Activated T-helper 1 cell treated with anti-CD3 and anti-CD28 coated beads, Interleukin-12 subunit alpha, Interleukin-12 subunit beta, Interleukin-2, Interleukin-4 antibody, amounts not matched to agents 30 ng/mL and 10 ng/mL and 1 ng/mL, durations not matched to agents 14 hours and 24 hours and 36 hours (primary cell): ENCODE measurements at places on chromosomes 7 and 10.

- H3K4me3 ChIP-seq: no peak overlapping the region
- DNase-seq: no peak
- no peak overlapping the region for H3K27ac ChIP-seq
- H3K4me1 ChIP-seq: peaks cover 9% of the 10 kb centered on the region
- peaks cover 5% of the 10 kb centered on the region for H3K27me3 ChIP-seq
These were observed 523.5 kb downstream of the PARD3 start for GRCh38 chr10:34291466-34292193.

- H3K4me1 ChIP-seq: no peaks in the 10 kb centered on the region
- no peak overlapping the region for H3K4me3 ChIP-seq
- H3K36me3 ChIP-seq: no peaks in the 10 kb centered on the region
These were observed 274.4 kb downstream of the NEBL start for GRCh38 chr10:20622531-20623211.

DNA sequence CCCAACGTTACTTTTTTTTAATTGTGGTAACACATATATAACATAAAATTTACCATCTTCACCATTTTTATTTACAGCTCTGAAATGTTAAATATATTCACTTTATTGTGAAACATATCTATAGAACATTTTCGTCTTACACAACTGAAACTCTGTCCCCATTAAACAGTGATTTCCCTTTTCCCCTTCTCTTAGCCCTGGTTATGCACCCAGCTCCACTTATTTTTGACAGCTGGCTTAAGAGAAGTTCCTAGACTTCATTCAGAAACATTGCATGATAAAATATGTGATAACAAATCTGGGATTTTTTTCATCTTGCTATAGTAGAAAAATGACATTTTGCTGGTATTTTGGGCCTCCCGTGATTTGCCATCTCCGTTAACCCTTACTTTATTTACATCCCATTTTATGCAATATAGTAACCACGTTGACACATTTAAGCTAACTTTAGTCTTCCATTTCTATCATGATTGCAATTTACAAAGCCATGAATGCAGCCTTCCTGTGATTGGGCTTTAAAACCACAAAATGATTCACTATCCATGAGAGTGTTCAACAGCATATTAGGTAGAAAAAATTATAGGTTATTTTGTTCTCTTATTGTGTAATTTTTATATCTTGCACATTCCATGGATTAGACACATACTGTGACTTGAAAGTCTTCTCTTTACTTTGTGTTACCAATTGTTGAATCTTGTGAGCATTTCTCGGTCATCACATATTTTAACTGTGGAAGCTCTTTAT, 139.6 kb downstream of the SND1 start:
- no peak overlapping the region for H3K27ac ChIP-seq
- no peaks in the 10 kb centered on the region for H3K27me3 ChIP-seq
- no peak overlapping the region for H3K4me3 ChIP-seq

DNA sequence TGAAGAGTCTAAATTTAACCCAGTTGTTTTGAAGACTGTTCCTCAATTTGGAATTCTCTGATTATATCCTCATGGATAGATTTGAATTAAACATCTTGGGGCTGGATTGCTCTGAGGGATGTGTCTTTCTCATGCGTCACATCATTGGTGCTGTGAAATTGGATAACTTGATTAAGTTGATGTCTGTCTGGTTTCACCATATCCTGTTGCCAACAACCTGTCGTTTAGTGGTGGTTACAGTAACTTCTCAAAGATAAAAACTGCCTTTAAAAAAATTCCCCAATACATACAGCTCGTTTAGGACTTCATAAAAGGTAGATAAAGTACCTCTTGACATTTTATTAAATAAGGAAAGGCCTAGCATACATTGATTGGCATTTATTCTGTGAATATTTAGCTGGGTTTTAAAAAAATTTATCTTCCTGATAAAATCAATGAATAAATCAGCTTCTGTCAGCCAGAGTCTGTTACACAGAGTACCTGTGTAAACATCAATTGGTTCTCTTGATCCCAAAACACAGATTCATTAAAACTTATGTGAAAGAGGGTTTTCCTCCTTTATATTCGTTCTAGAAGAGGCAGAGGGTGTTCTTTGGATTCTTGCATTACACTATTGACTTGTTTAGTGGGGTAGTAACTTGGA, 10.5 kb downstream of the CRCP start:
- DNase-seq: no peak
- H3K27me3 ChIP-seq: no peaks in the 10 kb centered on the region
- no peak overlapping the region for H3K27ac ChIP-seq

DNA sequence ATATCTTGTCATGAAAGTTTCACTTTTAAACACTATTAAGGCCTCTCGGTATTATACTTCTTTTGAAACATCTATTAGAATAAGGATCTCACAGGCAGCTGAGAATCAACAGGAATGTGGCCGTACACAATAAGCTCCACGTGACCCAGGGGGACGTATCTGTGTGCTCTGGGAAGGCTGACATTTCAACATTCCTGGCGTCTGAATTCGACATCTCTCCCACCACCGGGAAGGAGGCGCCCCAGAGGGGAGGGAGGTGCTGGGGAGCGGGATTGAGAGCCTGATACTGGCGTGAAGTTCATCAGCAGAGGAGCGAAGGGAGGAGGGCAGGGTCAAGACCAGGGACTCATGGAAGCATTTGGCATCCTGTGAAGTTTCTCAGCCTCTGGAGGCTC, 401.3 kb downstream of the DNAJB6 start:
- H3K36me3 ChIP-seq: no peaks in the 10 kb centered on the region
- H3K4me3 ChIP-seq: no peak overlapping the region
- DNase-seq: no peak
- no peak overlapping the region for H3K27ac ChIP-seq

DNA sequence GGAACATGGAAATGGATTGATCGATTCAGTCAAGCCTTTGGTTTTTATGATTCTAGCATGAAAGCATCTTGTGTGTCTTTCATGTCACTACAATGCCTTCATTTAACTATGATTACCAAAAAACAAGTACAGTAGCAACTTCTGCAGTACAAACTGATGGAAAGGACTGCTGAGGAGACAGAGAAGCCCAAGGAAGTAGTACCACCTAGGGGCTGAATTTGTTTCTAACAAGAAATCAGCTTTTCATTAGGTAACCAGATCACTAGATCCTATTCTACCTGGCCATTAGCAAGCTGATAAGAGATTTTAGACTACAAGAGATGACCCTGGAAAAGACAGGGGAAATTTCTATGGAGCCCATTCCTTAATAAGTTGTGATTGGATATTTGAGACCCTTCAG, 3.2 kb upstream of the IFIT1 start:
- H3K36me3 ChIP-seq: no peaks in the 10 kb centered on the region
- no peak overlapping the region for H3K4me3 ChIP-seq
- H3K4me1 ChIP-seq: peaks cover 23% of the 10 kb centered on the region
- peaks cover 17% of the 10 kb centered on the region for H3K27me3 ChIP-seq

- no peak overlapping the region for H3K27ac ChIP-seq
- H3K4me1 ChIP-seq: peaks cover 65% of the 10 kb centered on the region
- H3K4me3 ChIP-seq: no peak overlapping the region
- no peak for DNase-seq
- peaks cover 7% of the 10 kb centered on the region for H3K36me3 ChIP-seq
These were observed 33.5 kb downstream of the EZH2 start for GRCh38 chr7:148850564-148850963.

- H3K27me3 ChIP-seq: no peaks in the 10 kb centered on the region
- H3K36me3 ChIP-seq: no peaks in the 10 kb centered on the region
- no peak overlapping the region for H3K4me3 ChIP-seq
- no peak for DNase-seq
- H3K27ac ChIP-seq: no peak overlapping the region
These were observed 654.4 kb downstream of the LRMDA start for GRCh38 chr10:76085817-76086167.

DNA sequence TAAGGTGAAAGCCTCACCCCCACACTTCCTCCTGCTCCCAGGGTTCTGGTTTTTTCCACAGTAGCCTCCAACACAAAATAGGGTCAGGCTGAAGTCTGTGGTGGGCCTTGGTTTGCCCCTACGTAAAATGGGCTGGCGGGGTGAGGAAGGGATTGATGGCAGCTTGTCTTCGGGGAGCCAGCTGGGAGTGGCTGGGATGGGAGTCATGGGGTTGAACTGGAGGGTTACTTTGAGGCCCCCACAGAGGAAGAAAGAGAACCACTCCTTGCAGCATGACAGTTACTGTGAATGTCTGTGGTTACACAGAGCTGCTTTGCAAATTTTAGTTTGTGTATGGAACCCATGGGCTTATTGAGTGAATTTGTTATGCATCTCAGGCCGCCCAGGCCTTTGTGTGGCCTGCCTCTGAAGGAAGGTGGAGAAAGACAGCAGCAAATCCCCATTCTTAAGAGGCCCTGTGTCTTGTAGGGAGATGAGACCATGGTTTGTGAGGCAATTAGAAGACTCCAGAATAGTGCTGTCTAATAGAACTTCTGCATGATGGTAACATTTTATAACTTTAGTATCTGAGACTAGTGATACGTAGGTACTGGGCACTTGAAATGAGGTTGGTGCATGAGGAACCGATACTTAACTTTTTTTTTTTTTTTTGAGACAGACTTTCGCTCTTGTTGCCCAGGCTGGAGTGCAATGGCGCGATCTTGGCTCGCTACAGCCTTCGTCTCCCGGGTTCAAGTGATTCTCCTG, 8.1 kb downstream of the TRIM8 start:
- peaks cover 35% of the 10 kb centered on the region for H3K36me3 ChIP-seq
- H3K27ac ChIP-seq: peak overlapping the region; percentile 85
- no peaks in the 10 kb centered on the region for H3K27me3 ChIP-seq
- peaks cover 63% of the 10 kb centered on the region for H3K4me1 ChIP-seq
- no peak for DNase-seq

DNA sequence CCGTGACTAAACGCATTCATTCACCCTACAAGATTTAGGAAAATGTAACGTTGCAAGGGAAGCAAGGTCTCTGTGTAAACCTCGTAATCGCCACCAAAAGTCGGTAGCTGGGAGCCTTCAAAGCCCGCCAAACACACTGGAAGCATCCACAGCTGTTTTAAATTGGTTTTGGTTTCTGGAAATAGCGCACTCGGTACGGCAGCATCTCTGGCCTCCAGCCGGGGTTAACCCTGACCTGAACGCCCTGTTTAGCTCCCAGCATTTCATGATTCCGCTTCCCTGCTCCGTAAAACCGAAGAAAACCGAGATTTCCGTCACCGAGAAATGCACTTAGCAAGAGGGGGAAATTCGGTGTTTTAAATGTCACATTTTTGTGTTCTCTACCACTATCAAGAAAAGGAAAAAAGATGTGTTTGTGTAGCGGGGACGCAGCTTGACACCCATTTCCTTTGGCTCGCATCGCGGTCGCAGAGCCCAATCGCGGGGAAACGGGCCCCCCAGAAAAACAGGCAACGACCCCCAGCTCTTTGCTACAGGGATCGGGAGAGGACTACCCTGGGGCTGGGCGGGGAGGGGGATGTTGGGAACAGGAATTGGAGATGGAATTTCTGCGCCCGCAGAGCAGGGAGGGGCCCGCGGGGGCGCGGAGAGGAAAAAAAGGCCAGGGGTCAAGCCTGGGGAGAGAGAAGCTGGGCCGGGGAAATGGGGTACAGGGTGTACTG, 646 bp downstream of the SGCE start:
- peak overlapping the region; percentile 83 for H3K4me3 ChIP-seq
- H3K27me3 ChIP-seq: peaks cover 41% of the 10 kb centered on the region
- peaks cover 19% of the 10 kb centered on the region for H3K4me1 ChIP-seq
- no peak overlapping the region for H3K27ac ChIP-seq
- no peak for DNase-seq
